Thymus (tissue), 14 donors: ENCODE measurements at places on chromosomes 3 and 15. TPM values are rescaled to one million over a fixed set of nuclear protein-coding genes. Genes with fewer than 3 reads are reported as not detected.

HCLS1 gene
- polyA plus RNA-seq, result 171 TPM

ZMYND10 gene
- polyA plus RNA-seq, result 5.5 TPM

TICRR gene
- 0.32 TPM for polyA plus RNA-seq

NPTN gene
- polyA plus RNA-seq, result 45.9 TPM

DNA sequence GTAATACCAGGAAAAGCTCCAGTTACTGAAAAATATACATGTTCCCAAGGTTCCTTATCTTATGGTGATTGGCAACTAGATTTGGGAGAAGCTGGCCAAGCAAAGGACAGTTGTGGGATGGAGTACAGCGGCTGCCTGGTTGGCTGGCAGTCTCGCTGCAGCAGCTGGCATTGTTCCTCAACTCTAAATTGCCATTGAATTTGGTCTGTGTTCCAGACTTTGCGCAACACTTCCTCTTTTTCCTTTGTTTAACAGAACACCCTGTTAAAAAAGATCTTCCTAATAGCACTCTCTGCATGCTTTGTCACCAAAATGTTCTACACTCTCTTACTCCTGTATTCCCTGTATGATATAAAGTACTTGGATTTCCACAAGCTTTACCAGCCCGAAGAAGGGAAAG is 420.6 kb upstream of the RBMS3 start:
- DNase-seq, result no peak

DNA sequence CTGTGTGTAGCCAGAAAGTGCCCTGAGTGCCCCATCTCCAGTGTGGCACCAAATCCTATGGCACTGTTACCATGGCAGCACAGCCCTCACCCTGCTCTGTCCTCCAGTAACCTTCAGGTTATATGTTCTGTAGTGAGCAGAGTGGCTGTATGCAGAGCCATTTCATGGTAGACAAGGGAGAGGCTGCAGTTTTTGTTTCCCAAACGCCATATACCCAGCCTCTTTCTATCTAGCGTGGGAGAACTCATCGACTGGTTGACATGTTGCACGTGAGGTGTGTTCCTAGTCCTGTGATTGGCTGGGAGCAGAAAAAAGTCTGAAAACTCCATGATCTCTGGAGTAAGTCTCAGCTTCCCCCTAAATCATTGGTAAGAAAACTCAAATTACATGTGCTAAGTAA is 2.0 kb downstream of the SIDT1 start:
- DNase-seq, result no peak

DNA sequence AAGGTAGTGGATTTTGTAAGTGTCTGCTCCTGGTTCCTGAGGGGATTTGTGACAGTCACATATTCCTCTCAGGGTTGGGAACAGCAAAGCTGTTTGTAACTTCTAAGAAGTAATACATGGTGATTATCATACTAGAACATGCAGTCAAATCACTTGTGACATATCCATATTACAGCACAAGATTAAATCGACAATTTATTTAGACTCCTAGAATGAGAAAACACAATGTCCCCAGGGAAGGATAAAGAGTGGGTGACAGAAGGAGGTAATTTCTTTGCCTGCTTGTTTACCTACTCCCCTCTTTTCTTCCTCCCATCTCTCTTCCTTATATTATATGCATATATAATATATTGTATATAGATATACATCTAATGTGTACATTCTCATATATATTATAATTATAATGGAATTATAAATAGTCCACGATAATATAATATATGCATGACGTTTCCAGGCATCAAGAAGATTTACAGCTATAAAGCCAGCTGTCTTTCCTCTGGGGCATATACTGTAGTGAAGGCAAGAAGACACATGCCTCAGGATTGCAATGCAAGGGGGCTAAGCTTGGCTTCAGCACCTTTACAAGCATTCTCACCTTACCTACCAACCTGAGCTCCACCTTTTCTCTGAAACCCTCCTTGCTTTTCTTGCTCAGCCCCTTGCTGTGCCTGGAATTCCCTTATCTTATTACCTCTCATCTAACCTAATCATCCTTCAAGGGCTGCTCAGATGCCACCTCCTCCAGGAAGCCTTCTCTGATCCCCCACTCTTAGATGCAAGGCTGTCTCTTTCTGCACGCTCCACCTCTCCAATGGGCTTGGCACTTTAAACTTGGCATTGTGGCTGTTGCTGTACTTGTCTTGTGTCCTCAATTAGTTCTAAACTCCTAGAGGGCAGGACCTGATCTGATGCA is 73.1 kb upstream of the PIAS1 start:
- DNase-seq, result no peak

ISL2 gene
- 0.23 TPM for polyA plus RNA-seq

TRANK1 gene
- 6.8 TPM for polyA plus RNA-seq

ADAMTSL3 gene
- polyA plus RNA-seq, result 0.39 TPM

MYO1E gene
- 59.8 TPM for polyA plus RNA-seq
